ENCODE measurements at places on chromosomes 1 and 21.

GRCh38 chr21:45478115-45478801 is 64.0 kb downstream of the SLC19A1 start:
- DNase-seq, result peak; percentile 56

DNA sequence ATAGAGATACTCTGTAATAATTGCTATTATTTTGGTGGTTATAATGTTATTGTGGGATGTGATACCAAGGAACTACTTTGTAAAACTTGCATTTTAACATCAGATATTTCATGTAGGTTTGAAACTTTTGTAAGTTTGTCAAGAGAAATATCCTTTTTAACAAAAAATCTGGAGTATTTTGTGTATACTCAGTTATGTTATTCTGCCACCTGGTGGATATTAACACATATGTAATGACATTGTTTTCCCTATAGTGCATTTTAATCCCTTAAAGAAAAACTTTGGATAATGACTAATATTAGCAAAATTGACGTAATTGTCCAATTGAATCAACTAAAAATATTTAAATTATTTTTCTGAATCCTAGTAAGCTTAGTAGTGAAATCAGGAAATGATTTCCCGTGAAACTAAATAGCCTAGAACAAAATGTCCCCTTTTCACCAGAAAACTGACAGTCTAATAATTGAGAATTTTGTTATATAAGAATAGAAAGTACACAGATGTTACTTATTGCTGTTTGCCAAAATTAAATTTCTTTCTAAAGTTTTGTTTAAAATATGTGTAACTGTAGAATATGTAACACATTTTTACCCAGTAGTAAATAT is 39.6 kb downstream of the KCTD3 start:
- DNase-seq, result no peak

GRCh38 chr1:11787804-11788436 is 17.8 kb downstream of the MTHFR start:
- no peak for DNase-seq

- DNase-seq, result no peak
Observed at GRCh38 chr1:207032528-207033017, at the start of gene C1orf116. Gene C1orf116 (minus strand): TSS chr1:207032756. CDS start chr1:207027598, 5,158 bp downstream.

- no peak for DNase-seq
Observed at GRCh38 chr1:203556047-203556851, 62.3 kb downstream of the OPTC start.

DNA sequence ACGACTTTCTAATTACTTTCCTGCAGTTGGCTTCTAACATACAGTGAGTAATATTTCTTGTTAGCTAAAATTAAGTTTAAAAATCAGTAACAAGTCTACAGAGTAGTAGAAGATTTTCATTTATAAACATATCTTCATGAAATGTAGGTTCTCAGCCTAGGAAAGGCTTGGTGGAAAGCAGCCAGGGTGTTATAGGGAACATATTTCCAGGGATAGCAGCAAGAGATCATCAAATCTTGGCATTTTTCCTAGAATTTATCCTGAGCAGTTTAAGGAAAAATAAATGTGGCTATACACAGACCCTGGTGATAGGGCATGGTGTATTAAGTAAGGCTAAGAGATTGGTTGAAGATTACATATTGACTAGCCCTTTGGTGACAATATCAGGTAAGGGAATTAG is 203.5 kb upstream of the NEGR1 start:
- DNase-seq, result no peak

- DNase-seq, result no peak
Observed at GRCh38 chr1:89900791-89901708, 80.2 kb downstream of the LRRC8D start.

DNA sequence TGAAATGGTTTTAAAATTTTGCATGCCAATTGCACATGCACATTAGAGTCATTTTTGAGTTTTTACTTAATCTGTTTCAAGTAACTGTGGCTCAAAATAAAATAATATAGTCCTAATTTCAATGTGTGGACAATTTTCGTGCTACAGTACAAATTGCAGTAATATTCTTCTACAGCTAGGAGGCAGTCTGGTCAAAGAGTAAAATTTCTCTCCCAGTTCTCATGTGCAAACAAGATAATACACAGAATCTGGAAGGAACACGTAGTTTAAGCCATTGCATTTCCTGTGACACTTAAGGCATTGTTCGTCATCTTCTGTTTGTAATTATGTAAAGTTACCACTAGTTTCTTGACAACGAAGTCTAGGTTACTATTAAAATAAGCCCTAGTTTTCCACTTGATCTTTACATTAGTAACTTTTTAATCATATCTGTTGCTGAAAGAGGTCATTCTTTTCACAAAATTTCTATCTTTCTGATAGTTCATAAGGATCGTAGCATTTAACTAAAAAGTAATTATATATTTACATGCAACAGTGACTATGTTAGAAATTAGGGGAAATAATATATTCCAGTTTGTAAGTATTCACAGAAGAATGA is 28.9 kb downstream of the ODR4 start:
- no peak for DNase-seq

GRCh38 chr1:46639547-46639946 is 22.9 kb upstream of the MOB3C start:
- no peak for DNase-seq

DNA sequence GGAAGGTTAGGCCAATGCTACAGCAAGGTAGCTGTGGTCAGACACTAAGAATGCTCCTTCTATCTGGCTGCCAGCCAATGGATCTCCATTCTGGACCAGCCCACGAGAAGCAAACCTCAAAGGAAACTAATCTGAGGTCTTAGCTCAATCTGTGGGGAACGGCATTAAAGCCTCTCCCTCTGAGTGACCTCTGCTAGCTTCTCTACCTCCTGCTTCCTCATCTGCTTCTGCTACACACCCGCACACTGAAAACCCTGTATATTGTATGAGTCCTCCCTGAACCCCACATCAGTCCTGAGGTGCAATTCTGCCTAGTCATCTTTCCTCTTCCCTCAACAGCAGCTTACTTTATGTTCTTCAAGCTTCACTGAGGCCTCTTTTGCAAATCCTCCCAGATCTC is 6.9 kb upstream of the GALE start:
- no peak for DNase-seq

GRCh38 chr21:44972301-44972814 is 32.5 kb downstream of the SLX9 start:
- no peak for DNase-seq

- no peak for DNase-seq
Observed at GRCh38 chr1:201139756-201140155, 12.8 kb upstream of the ASCL5 start.

DNA sequence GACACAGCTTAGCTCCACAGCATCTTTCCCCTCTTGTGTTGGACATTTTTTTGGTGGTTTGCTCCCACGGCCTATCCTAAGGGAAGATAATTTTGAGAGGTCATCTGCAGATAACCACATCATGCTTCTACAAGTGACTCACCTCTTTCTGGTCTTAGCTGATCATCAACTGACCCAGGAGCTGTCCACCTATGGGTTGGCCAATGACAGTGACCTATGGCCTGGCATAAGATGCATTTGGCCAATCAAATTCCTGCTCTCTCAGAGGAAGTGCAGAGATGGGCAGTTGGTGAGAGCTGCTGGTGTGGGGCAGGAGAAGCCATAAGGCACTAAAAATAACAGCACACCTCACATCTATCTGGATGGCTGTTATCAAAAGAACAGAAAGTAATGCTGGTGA is 100.0 kb upstream of the CLDN14 start:
- no peak for DNase-seq

DNA sequence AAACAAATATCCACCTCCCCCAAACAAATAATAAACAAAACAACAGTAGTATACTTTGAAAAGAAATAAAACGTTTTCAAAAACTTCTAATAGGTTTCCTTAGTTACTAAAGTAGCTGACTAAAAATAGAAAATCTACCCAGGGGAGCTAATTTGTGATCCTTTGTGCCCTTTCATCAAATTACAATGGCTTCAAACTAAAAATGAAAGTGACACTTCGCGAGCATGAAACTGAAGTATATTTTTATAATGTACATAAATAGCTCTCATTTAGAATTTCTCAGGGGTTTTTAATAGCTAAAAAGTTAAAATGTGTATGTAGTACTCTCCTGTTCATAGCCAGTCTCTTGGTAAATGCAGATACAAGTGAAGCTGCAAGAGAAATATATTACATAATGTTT is 78.4 kb downstream of the BRINP3 start:
- no peak for DNase-seq

- DNase-seq, result no peak
Observed at GRCh38 chr1:30330644-30331043, 392.7 kb downstream of the MATN1 start.

GRCh38 chr21:39674801-39675200 is 62.1 kb downstream of the B3GALT5 start:
- DNase-seq, result no peak

DNA sequence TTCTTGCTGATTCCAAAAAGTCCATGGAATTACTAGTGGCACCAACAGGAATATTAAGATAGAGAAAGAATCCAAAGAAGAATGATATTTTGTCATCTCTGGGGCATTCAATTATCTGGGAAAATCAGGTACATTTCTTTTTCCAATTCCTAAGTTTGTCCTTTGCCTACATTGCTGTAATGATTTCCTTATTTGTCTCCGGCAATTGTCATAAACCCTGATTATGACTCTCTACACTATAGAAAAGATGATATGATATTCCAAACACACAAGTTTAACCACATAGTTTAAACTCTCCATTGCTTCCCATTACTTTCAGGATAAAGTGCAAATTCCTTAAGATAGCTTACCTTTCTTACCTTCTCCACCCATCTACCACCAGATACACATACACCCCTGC is 647.0 kb downstream of the PLPP3 start:
- DNase-seq, result no peak

DNA sequence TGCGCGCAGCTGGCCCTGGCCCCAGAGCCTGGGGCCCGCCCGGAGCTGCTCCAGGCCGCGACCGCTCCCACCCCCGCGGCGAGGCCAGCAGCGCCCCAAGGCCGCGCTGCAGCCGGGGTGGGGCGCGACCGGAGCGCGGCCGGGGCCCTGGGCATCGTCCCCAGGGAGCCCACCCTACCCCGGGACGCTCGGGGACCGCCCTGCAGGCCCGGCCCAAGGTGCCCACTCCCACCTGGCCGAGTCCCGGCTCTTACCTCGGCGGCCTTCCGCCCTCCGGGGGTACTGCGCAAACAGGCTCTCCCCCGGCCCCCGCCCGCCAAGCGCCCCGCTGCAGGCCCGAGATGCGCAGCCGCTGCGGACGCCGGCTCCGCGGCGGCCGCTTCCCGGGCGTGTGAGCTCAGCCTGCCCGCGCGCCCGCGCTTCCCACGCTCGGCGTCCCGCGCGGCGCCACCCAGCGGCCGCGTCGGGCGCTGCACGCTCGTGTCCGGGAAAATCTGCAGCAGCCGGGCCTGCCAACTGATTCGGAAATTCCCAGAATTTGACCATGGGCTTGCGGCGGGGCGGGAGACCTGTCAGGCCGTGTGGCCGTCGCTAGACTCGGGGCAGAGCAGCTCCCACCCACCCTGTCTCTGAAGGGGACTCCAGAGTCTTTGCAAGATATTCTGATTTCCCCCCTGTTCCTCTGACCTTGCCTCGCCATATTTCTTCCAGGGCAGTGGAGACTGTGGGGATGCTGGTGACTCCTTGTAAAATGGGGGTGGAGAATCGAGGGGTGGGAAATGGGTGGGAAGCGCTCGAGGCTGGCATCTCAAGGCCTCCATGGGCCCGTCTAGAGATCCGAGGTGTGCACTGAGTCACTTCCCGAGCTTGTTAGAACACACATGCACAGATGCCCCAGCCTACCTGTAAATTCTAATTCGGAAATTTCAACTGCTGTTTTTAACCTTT is 41.9 kb downstream of the CD34 start:
- DNase-seq, result peak; percentile 58

DNA sequence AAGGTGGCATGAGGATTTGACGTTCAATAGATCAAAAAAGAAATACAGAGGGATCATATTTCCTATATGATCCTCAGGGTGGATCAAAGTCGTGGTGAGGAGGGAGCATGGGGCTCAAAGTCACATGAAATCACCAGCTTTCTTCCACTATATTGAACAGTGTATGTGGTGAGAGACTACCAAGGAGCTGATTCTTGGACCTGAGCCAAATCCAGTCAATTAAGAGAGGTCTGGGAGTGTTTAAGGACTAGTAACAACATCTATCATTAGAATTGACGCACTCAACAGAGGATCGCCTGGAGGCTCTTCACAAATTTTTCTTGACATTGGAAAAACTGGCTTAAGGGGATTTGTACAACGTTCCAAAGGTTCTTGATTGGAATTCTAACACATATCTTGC is 267.7 kb upstream of the PROX1 start:
- no peak for DNase-seq

DNA sequence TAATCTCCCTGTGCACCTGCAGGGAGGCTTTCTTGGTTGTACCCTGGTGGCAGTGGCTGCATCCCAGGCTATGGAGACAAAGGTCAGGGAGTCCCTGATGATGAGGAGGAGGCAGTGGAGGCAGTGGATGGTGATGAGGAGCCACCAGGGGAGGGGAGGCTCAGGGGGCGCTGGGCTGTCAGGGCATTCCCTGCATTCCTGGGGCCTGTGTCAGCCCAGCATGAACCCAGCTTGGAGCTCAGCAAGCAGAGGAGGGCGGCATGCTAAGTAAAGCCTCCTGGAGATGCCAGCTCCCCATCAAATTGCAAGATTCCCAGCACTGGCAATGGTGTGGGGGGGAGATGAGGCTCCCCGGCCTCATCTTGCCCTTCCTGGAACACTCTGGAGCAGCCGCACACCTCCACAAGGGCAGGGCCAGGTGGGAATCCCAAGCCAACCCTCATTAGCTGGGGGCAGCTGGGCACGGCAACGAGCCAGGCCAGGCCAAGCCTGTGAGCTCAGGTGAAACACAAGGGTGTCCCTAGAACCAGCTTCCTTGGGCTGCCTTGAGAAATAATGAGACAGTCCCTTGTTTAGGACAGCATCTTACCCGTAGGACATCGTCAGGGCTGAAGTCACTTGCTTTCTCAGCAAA is 469.5 kb downstream of the MATN1 start:
- no peak for DNase-seq

DNA sequence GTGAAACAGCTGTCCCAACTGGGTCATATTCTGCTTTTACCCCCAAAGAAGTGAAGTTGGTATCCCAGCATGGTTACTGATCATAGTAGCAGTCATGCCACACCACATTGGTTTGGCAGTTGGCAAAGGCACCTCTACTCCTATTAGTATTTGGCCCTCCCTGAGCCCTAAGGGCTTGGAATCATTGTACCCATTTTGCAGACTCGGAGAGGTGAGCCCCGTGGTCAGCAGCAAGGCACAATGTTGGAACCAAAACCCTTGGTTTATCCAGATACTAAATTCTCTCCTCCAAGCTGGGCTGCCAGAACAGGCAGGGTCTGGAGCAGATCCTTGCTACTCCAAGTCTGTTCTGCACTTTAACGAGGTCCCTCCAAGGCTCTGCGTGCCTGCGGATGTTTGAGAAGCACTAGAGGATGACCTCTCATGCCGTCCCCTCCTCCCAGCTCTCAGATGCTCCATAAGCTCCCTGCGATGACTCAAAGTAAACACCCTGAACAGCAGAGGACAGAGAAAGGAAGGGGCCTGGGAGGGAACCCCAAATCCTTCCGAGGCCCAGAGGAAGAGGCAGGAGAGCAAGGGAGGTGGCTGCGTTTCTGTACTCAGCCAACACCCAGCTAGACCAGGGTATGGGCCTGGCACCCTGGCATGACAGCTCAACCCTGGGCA is 89.3 kb downstream of the PAX7 start:
- no peak for DNase-seq

GRCh38 chr21:38825269-38825668 is 19.5 kb downstream of the ETS2 start:
- no peak for DNase-seq

- no peak for DNase-seq
Observed at GRCh38 chr1:3865606-3866160, 8.4 kb downstream of the DFFB start.

Data from effector memory CD4-positive, alpha-beta T cell (primary cell).